ENCODE measurements at places on chromosomes 3 and 15. TPM values are rescaled to one million over a fixed set of nuclear protein-coding genes. Genes with fewer than 3 reads are reported as not detected.

ATP13A5 gene
- total RNA-seq = not detected

GRIP2 gene
- total RNA-seq = 0.16 TPM

IGSF11 gene
- total RNA-seq = not detected

XCR1 gene
- total RNA-seq = not detected

GOLGA6L7 gene
- not detected for total RNA-seq

SCG5 gene
- total RNA-seq = 14.8 TPM

ILDR1 gene
- 0.55 TPM for total RNA-seq

DGKG gene
- 0.31 TPM for total RNA-seq

TAGLN3 gene
- 22.4 TPM for total RNA-seq

LAMB2 gene
- 120 TPM for total RNA-seq

All from hair follicular keratinocyte (primary cell).